Activated CD4-positive, alpha-beta T cell treated with anti-CD3 and anti-CD28 coated beads for 36 hours (primary cell): ENCODE measurements at places on chromosomes 11 and 22. TPM values are rescaled to one million over a fixed set of nuclear protein-coding genes. Genes with fewer than 3 reads are reported as not detected.

Gene IGSF9B
- total RNA-seq: 84.2 TPM

DNA sequence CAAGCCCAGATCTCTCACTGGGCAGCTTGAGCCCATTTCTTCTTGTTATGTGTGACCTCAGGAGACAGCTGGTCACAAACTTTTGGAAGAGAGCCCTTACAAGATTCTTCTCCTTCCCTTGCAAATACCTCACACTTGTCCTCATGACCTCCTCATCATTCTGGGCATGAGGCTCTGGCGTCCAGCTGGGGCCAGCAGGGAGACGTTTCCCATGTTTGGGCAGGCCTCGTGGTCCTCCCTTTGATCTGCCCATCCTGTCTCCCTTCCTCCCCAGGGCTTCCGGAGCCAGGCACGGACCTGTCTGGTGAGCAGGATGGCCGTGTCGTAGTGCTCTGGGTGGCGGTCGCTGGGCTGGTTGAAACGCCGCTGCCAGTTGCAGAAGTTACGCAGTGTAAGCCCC, 9.7 kb downstream of the ADAMTS8 start:
- H3K4me3 ChIP-seq: no peak overlapping the region
- no peak for DNase-seq
- H3K36me3 ChIP-seq: no peaks in the 10 kb centered on the region
- no peaks in the 10 kb centered on the region for H3K4me1 ChIP-seq
- H3K27ac ChIP-seq: no peak overlapping the region

Gene GP1BB
- total RNA-seq: not detected

Gene PPP6R2
- 39.5 TPM for total RNA-seq

- no peak within 1 kb of the TSS for H3K27ac ChIP-seq
- peak within 1 kb of the TSS; percentile 2 for H3K4me3 ChIP-seq
- peaks cover 20% of the 10 kb centered on the region for H3K4me1 ChIP-seq
These were observed at the start of gene HOATZ for GRCh38 chr11:111514216-111515031. HOATZ (plus strand) TSS chr11:111514778; CDS start chr11:111514785, 7 bp downstream.

DNA sequence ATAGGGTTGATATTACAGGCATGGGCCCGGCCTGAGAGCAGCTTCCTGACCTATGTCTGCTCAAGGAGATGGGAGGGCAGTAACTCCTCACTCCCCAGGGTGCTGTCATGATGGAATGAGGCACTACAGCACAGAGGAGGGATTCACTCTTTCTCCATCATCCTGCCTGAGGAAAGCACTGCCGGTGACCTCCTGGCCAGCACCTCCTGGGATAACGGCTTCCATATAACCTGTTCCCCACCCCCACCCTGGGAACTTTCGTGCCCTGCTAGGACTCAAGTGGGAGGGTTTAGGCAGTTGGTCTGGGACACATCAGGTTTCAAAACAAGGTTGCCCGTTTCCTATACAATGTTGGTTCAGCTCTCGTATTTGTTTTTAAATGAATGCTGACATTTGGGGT, 42.7 kb upstream of the MN1 start:
- H3K36me3 ChIP-seq: peaks cover 17% of the 10 kb centered on the region
- no peaks in the 10 kb centered on the region for H3K4me1 ChIP-seq
- H3K4me3 ChIP-seq: no peak overlapping the region
- H3K27ac ChIP-seq: no peak overlapping the region
- DNase-seq: no peak

Gene PLAAT4
- 18.7 TPM for total RNA-seq
